Activated naive CD8-positive, alpha-beta T cell treated with anti-CD3 and anti-CD28 coated beads for 36 hours (primary cell): ENCODE measurements at places on chromosomes 12 and 14. TPM values are rescaled to one million over a fixed set of nuclear protein-coding genes. Genes with fewer than 3 reads are reported as not detected.
A peak's percentile ranks its signal among the peaks of the same experiment; 100 is the strongest.

Gene PRKAB1
- total RNA-seq = 26.1 TPM

Gene IAPP
- total RNA-seq = not detected

DNA sequence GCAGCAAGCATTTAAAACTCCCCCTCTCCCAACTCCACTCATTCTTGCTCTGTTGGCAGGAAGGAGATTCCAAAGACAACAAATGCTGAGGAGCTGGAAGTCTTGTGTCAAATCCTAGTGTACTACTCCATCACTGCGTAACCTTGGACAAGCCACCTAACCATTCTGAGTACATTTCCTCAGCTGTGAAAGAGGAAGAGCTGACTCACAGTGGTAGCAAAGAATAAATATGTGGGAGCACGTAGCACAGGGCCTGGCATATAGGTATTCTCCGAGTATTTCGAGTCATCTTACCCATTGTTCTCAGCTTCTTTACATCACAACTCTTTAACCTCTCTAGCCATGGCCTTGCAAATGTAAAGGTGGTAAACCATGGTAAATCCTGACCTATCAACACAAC is 28.7 kb downstream of the EGLN3 start:
- H3K27me3 ChIP-seq = no peaks in the 10 kb centered on the region
- DNase-seq = no peak
- H3K4me3 ChIP-seq = no peak overlapping the region
- peaks cover 2% of the 10 kb centered on the region for H3K4me1 ChIP-seq

GRCh38 chr12:92338671-92339070 is 193.0 kb upstream of the BTG1 start:
- no peak overlapping the region for H3K4me3 ChIP-seq
- no peaks in the 10 kb centered on the region for H3K27me3 ChIP-seq
- H3K36me3 ChIP-seq = peaks cover 6% of the 10 kb centered on the region
- no peak for DNase-seq
- no peak overlapping the region for H3K27ac ChIP-seq

GRCh38 chr14:30790827-30791226 is 83.5 kb upstream of the COCH start:
- H3K27me3 ChIP-seq = peaks cover 42% of the 10 kb centered on the region
- H3K27ac ChIP-seq = no peak overlapping the region
- no peak overlapping the region for H3K4me3 ChIP-seq
- DNase-seq = no peak

- peaks cover 37% of the 10 kb centered on the region for H3K36me3 ChIP-seq
- H3K27me3 ChIP-seq = no peaks in the 10 kb centered on the region
- peaks cover 74% of the 10 kb centered on the region for H3K4me1 ChIP-seq
- DNase-seq = no peak
- H3K27ac ChIP-seq = peak overlapping the region; percentile 70
Measured at GRCh38 chr12:70246580-70246979, 3.3 kb downstream of the CNOT2 start.

DNA sequence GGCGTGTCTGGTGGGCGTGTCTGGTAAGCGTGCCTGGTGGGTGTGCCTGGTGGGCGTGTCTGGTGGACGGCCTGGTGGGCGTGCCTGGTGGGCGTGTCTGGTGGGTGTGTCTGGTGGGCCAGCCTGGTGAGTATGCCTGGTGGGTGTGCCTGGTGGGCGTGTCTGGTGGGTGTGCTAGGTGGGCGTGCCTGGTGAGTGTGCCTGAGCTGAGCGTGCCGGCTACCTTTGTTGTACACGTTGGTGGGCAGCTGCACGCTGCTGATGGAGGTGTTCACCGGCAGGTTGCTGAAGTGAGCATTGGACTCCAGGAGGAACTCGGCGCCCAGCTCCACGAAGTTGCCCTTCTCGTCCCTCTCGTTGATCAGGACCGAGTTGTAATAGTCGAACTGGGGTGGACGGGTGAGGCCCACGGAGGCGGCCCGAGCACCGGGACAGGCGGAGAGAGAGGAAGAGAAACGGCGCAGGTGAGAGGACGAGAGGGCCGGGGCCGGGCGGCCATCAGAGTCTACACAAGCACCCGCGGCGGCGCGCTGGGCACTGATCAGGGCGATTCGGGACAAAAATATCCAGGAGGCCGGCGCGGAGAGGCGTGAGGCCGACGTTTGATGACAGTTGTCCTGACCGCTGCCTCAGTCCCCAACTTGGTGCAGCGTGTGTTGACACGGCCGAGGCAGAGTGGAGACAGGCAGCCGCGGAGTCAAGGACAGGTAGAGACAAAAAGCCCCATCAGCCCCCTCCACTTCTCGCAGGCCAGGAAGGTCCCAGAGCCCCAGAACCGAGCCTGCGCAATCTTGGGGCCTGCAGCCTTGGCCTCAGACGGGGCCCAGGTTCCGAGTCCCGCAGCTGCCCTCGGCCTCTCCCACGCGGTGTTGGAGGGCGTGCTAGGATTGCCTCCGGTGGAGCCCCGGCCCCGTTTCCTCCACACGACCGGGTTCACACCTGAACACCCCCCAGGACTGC is 10.5 kb downstream of the CACNA2D4 start:
- DNase-seq = peak; percentile 43
- H3K27ac ChIP-seq = no peak overlapping the region
- H3K27me3 ChIP-seq = peaks cover 4% of the 10 kb centered on the region
- no peaks in the 10 kb centered on the region for H3K36me3 ChIP-seq
- H3K4me3 ChIP-seq = peak overlapping the region; percentile 77
- H3K4me1 ChIP-seq = peaks cover 4% of the 10 kb centered on the region

DNA sequence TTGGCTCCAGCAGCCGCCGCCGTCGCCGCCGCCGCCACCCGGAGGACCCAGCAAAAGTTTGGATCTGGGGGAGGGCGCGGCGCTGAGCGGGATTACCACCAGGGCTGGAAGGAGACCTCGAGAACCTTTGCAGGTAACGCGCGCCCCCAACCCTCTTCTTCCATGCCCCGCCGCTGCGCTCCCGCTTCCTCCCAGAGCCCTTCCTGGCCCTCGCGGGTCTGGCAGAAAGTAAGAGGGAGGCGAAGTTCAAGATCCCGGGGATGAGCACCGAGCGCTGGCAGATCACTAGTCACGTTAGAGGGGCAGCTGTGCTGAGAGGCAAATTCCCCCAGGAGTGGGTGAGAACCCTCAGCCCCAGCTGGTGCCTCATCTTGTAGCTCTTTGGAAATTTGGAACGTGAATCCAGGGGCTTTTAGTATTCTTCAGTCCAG is 3.9 kb downstream of the FLRT2 start:
- peaks cover 81% of the 10 kb centered on the region for H3K27me3 ChIP-seq
- H3K27ac ChIP-seq = no peak overlapping the region
- peaks cover 15% of the 10 kb centered on the region for H3K4me1 ChIP-seq
- H3K36me3 ChIP-seq = peaks cover 2% of the 10 kb centered on the region
- DNase-seq = no peak
- no peak overlapping the region for H3K4me3 ChIP-seq

DNA sequence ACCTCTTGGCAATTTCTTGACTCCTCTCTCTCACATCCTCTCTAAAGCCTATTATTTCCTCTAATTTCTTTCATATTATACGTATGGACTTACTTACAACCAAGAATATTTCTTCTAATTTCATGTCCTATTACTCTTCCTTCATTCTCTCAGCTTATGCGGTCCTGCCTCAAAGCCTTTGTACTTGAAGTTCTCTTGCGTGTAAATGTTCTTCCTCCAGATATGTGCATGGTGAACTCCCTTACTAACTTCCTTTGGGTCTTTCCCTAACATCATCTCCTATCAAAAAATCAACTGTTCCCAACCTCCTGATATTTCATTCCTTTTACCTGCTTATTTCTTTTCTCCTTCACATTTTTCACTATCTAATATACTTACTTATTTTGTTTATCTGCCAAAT is 23.1 kb downstream of the DNAL1 start:
- no peaks in the 10 kb centered on the region for H3K4me1 ChIP-seq
- H3K27ac ChIP-seq = no peak overlapping the region
- DNase-seq = no peak

DNA sequence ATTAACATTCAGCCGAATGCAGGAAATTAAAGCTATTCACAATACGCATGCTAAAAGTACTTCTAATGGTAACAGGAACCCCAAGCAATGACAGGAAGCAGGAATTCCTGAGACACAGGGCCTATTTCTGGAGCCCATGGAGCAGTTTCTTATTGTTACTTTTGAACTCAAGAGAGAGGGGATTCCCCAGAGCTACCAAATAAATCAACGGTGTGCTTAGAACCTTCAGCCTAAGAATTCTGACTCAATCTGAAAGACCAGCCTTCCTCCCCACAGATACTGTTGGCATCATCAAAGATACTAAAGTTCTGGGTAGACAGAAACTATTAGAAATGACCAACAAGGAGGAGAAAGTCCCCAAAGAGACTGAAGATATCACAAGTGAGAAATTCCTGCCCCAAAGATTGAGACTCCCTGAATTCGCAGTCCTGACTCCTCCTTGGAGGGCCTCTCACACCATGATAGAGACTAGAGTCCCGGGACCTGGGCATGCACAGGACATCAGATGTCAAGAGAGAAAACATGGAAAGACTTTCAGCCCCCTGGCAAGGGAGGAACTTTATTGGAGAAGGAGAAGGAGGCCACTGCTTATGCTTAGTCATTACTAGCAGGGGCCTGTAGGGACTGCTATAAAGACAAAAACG is 32.7 kb downstream of the RTRAF start:
- peak overlapping the region; percentile 78 for H3K27ac ChIP-seq
- H3K27me3 ChIP-seq = peaks cover 2% of the 10 kb centered on the region
- DNase-seq = peak; percentile 10
- H3K4me3 ChIP-seq = no peak overlapping the region

DNA sequence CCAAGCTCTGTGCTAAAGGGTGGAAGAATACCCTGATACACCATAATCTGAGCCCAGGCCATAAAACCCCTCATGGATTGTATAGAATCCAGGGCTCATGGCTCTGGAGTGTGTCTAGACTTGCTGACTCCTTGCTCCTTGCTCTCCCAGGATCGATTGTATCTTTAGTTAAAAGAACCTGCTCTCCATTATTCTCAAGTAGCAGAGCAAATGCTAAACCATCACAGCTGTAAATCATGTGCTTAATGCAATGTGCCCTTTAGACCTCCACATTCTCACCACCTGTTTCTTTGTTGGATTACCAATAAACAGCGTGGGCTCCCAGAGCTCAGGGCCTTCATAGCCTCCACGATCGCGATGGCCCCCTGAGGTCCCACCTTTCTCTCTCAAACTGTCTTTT is 411.6 kb upstream of the FBXO33 start:
- H3K27me3 ChIP-seq = no peaks in the 10 kb centered on the region
- no peak overlapping the region for H3K27ac ChIP-seq
- H3K36me3 ChIP-seq = peaks cover 2% of the 10 kb centered on the region
- H3K4me3 ChIP-seq = no peak overlapping the region
- no peak for DNase-seq
